ENCODE measurements at places on chromosomes 4 and X.

DNA sequence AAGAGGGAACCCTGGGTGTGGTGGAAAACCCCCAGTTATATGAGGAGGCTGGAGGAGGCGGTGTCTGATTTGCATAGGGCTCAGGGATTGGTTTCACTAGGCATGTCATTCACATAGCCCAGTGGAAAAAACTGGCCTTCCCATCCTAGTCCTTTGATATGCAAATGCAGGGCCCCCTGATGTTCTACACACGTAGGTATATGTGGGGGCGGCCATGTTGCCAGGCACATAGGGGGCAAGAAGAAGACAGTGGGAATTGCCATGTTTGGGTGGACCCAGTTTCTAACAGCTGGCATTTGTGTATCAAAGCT lies 34.0 kb upstream of the ENPP6 start:
- no peak for DNase-seq

GRCh38 chrX:112677167-112677566 lies 2.6 kb downstream of the LHFPL1 start:
- no peak for DNase-seq

GRCh38 chrX:154458954-154459778 lies 1.1 kb downstream of the PLXNA3 start:
- DNase-seq: peak; percentile 15

DNA sequence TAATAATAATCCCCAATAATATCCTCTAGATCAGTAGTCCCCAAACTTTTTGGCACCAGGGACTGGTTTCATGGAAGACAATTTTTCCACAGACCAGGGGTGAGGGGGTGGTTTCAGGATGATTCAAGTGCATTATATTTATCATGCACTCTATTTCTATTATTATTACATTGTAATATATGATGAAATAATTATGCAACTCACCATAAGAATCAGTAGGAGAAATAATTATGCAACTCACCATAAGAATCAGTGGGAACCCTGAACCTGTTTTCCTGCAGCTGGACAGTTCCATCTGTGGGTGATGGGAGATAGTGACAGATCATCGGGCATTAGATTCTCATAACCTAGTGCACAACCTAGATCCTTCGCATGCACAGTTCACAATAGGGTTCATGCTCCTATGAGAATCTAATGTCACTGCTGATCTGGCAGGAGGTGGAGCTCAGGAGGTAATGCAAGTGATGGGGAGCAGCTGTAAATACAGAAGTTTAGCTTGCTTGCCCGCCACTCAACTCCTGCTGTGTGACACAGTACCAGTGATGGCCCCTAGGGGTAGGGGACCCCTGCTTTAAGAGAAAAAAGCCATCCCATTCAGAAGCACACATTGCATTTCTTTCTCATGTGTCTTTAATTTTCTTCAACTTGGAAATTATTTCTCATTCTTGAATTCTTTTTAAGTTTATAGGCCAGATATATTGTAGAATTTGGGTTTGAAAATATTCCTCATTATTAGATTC lies 16.0 kb upstream of the SH3RF1 start:
- DNase-seq: no peak

- peak; percentile 53 for DNase-seq
These were observed at the start of gene NAP1L5 for GRCh38 chr4:88697588-88698329. Gene NAP1L5, minus strand, starts transcription at chr4:88697829. Its CDS starts 75 bp downstream, at chr4:88697754.

DNA sequence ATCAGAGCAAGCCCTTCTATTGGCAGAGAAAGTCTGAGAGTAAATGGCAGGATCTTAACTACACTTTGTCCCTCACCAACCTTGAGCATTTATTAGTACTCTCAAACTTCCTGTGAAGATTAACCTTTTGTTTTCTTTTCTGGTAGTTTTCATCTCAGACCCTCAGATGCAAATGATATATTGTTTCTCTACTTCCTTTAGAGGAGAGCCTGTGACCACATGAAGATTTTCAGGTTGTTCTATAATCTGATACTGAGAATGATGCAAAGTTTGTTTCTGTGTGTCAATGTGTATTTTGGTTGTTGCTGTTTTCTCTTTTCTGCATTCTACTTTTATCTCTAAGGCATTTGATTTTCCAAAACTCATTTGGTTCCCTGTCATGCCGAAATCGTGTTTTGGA lies 165.8 kb upstream of the CYSLTR1 start:
- no peak for DNase-seq
